ENCODE measurements at places on chromosomes 13 and 19.

GRCh38 chr19:6278740-6279619 lies 795 bp downstream of the MLLT1 start:
- no peak for DNase-seq

GRCh38 chr19:45097776-45098520 lies 5.0 kb downstream of the PPP1R37 start:
- no peak for DNase-seq

GRCh38 chr13:24625870-24626849 lies 54.0 kb upstream of the ATP12A start:
- no peak for DNase-seq

- no peak for DNase-seq
Measured at GRCh38 chr13:53264751-53265385, 236.3 kb downstream of the OLFM4 start.

DNA sequence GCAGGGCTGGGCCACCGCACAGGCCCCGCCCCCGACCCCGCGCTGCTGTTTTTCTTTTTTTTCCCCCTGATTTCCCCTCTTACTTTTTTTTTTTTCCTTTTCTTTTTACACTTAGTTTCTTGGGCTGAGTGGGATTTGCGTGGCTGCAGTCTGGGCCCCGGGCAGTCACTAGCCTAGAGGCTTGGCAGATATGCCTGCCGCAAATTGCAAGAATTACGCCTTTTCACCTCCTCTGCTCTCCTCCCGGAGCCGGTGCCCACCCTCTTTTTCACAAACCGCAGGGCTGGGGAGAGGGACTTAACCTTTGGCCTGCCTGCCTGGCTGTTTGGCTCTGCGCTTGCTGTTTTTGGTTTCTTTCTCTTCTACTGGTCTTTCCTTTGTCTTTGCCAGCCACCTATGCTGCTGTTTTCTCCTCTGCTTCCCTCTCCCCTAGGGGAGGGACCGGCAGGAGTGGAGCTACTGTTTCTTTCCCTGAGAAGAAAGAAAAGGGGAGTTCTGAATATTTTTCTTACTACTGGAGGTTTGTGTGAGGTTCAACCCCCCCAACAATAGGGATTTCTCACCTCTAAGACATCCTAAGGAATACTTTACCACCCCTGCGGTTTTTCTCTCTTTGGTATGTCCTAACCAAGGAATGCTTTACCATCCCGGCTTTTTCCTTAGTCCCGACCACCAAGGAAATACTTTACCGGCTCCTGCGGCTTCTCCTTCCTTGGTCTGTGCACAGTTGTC lies 11.0 kb downstream of the ZNF552 start:
- no peak for DNase-seq

- DNase-seq: no peak
Measured at GRCh38 chr19:32813862-32814425, 55.6 kb downstream of the SLC7A9 start.

- no peak for DNase-seq
Measured at GRCh38 chr13:49733181-49733951, 42.1 kb upstream of the EBPL start.

DNA sequence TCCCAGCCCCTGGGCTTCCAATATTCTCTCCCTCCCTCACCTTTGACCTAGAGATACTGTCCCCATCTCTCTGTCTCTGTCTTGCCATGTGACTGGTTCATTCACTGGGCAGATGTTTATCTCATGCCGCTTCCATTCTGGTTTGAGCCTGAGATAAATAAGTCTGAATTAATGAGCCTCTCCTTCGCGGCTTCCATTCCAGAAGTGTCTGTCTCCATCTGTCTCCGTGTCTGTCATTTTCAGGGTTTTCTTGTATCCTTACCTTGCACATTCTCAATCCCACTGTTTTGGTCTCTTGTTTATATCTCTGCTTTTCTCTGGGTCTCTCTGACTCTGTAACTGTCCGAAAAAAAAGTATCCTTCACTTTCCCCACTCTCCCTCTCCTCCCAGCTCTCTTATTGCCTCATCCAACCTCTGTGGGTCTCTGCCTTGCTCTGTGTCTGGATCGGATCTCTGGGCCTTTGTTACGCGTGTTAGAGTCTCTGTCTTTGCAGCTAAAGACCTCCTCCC lies 4.3 kb downstream of the SPHK2 start:
- no peak for DNase-seq

DNA sequence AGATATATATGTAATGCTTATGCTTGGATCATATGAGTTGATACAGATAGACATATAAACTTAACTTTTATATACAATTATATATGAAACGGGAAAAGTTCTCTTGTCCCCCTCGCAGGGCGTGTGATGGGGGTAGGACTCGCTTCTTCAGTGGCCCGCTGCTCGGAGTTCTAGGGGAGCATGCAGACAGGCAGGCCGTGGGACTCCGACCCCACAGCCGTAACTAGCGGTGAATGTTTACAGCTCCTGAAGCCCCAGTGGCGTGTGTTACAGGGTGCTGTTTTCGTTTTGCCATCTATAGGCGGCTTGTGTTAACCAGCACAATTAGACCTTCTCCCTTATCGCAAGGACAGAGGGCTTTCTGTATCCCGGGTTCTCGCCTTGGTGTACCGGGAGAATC lies 1899.8 kb downstream of the PCDH9 start:
- no peak for DNase-seq

GRCh38 chr19:40238775-40239174 lies 12.3 kb upstream of the CCNP start:
- DNase-seq: no peak

GRCh38 chr19:3513229-3514140 lies 7.4 kb downstream of the FZR1 start:
- DNase-seq: no peak

- no peak for DNase-seq
Measured at GRCh38 chr19:10454267-10454666, 33.9 kb downstream of the PDE4A start.

DNA sequence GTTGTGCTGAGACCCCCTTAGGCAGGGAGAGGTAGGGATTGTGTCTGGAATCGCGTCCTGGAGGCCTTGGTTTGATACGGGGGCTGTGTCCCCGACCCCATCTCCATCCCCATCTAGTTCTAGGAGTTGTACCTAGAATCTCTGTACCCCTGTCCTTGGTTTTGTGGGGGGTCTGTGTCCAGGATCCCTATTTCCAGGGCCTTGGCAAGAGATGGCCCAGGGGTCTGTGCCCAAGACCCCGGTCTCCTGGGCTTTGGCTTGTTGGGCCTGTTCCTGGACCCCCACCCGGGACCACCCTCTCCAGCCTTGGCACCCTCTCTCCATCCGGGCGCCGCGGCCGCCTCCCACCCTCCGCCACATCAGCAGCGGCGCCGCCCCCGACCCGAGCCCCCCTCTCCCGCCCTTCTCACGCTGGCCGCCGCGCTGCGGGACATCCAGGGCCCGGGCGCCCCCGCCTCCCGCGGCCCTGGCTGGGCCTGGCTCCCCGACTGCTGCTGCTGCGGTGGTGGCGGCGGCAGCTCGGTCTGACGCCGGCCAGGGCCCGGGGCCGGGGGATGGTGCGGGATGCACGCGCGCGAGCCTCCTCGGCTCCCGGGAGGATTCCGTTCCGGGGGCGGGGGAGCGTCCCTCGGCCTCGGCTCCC lies at the start of gene NUMBL:
NUMBL (minus strand) TSS at position 602 of the 643 bp plus-strand sequence; CDS start at position 434, 168 bp downstream.
- DNase-seq: no peak

DNA sequence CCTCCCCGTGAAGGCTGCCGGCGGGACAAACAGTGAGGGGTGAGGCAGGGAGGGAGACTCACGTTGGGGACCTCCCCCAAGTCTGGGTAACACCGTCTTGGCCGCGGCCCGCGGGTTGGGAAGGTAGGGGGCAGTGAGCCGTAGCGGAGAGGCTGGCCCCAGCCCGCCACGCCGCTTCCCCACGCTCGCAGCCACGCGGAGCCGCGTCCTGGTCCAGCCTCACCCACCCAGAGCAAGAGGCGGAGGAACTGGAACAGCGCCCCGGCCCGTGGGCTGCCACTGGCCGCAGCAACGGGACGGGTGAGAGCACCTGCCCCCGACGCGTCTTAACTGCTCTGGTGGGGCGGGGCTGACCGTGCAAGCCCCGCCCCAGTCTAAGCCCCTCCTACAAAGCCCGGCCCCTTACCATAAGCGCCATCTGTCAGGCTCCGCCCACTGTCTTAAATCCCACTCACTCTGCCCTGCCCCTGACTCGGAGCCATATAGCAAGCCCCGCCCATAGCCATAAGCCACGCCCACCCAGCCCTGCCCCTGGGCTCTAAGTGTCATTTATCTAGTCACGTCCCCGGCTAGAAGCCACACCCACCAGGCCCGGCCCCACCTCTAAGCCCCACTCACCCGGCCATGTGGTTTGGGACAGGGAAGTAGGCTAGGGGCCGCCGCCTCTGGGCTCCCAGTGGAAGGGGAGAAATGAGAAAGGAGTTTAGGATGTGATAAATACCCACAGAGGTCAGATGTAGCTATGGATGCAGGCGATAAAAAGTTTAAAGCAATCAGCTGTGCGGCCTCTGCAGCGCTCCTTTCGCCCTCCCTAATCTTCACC lies 2.1 kb upstream of the CCL25 start:
- DNase-seq: no peak

DNA sequence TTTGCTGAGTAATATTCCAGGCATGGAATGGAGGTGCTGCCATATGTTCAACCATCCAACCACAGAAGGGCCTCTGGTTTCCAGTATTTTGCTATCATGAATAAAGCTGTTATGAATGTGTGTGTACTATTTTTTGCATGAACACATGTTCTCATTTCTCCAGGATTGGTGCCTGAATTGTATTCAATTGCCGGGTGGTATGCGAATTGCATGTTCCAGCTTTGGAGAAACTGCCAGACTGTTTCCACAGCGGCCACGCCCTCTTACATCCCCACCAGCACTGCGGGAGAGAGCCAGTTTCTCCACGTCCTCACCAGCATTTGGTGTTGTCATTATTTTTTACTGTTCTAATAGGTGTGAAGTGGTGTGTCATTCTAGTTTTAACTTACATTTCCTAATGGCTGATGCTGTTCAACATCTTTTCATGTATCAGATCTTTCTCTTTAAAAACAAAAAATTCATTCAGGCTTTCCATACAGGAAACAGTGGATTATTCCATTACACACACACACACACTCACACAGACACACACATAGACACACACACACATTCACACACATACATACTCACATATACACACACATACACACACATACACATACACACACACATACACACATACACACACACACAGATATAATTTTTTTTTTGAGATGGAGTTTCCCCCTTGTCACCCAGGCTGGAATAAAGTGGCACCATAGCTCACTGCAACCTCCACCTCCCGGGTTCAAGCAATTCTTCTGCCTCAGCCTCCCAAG lies 154.1 kb downstream of the PTPRS start:
- DNase-seq: no peak

GRCh38 chr19:40658031-40658430 lies 32.4 kb downstream of the NUMBL start:
- no peak for DNase-seq

GRCh38 chr13:90773681-90774080 lies 573.8 kb upstream of the MIR17HG start:
- DNase-seq: no peak

GRCh38 chr13:113383089-113383488 lies 19.2 kb upstream of the GRTP1 start:
- DNase-seq: no peak

DNA sequence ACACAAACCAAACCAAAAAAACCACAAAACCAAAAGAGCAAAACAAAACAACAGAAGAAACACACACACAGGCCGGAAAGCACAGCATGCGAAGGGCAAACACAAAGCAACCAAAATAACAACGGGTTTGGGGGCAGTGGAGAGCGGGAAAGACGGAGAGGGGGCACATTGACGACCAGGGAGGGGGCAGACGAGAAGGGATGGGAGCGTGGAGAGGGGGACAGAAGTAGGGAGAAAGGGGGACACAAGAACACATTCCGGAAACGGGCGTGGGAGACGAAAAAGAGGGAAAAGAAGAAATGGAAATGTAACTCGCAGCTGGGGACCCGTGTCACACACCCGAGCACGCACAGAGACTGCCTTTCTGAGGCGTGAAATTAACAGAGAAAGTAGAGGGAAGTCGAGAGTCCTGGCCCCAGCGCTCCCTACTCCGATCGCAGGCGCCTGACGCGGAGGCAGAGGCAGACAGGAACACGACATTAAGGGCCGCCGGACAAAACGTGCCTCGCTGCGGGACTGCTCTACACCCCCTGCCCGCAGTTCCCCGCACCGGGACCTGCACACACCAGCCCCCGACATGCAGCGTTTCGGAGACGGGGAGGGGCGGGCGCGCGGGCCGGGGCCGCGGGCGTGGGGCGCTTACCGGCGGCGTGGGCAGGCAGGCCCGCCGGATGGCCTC lies 652 bp downstream of the POU4F1 start:
- DNase-seq: no peak

GRCh38 chr19:7391218-7391670 lies 42.5 kb downstream of the ARHGEF18 start:
- DNase-seq: no peak

DNA sequence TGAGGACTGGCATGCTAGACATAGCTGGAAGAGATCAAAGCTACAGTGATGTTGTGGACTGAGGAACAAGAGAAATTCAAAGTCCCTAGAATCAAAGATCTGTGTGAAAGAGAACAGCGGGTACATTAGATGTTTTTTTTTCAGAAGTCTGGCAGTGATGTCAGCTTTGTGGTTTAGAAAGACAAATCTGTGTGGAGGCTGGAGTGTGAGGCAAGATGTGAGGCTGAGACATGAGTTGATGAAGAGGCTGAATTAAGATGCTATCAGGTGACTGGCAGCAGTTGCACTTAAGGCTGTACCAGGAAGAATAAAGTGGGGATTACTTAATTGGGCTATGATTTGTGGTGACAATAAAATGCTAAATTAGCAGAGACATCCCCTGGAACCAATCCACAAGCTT lies 46.5 kb downstream of the DNAJC3 start:
- no peak for DNase-seq

DNA sequence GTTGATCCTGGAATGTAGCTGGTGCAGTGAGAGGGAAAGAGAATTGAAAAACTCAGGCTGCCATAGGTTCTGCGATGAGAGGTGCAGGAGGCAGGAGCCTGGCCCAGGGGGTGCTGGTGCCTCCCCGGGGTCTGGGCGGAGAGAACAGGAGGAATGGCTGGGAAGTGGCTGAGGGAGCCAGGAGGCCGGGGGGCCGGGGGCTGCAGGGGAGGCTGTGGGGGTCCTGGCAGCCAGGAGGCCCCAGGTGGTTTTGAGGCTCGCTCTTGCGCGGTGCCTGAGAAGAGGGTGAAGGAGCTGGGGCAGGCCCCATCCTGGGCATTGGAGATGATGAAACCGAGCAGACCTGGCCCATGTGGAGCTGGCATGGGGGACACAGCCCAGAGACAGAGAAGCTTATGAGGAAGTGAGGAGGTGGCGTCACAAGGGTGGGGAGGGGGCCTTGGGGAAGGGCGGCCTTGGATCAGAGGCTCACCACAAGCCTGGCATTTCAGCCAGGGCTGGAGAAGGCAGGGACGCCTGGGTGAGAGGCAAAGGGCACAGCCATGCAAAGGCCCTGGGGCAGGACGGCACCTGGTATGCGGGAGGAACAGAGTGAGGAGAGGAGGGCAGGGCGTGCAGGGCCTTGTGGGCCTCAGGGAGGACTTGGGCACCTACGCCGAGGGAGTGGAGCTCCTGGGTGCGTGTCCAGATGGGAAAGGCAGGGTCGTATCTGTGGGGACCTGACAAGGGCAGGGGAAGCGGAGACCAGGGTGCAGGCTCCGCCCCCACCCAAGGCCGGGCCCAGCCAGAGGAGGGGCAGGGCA lies 1.3 kb upstream of the TEKTIP1 start:
- no peak for DNase-seq

Data from NCI-H510A treated with DMSO at 0.1 percent for 48 hours (cell line).